ENCODE measurements at places on chromosomes 5 and 9.

DNA sequence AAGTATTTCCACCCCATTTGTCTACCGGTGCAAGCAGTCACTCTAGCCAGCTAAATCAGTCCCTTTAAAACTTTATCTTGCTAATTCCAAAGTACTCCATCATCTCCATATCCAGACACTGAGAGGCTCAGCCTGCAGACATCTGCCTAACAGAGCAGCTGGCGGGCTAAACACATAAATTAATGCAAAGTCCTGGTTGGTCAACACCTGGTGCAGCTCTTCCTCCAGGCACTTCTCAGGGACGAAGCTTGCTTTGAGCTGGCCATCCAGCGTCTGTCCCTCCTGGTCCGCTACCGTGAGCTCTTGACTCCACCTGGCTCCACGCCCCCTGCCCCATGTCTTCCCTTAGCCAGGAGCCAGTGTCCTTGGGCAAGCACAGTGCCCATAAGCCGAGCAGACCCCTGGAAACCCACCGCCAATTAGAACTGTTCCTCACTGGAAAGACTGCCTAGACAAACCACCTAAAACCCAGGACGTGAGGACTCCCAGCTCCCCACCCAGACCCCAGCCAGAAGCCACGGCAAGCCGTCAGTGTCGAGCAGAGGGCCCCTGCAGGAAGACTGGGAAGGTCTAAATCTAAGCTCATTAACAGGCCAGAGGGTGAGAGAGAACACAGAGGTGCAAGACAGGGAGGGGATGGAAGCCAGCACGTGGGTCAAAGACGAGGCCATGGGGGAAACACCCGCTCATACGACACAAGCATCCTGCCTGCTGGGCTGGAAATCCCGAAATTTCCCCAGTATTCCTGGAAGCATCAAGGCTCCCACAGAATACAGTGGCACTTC is 120.0 kb downstream of the COL23A1 start:
- no peak for DNase-seq

DNA sequence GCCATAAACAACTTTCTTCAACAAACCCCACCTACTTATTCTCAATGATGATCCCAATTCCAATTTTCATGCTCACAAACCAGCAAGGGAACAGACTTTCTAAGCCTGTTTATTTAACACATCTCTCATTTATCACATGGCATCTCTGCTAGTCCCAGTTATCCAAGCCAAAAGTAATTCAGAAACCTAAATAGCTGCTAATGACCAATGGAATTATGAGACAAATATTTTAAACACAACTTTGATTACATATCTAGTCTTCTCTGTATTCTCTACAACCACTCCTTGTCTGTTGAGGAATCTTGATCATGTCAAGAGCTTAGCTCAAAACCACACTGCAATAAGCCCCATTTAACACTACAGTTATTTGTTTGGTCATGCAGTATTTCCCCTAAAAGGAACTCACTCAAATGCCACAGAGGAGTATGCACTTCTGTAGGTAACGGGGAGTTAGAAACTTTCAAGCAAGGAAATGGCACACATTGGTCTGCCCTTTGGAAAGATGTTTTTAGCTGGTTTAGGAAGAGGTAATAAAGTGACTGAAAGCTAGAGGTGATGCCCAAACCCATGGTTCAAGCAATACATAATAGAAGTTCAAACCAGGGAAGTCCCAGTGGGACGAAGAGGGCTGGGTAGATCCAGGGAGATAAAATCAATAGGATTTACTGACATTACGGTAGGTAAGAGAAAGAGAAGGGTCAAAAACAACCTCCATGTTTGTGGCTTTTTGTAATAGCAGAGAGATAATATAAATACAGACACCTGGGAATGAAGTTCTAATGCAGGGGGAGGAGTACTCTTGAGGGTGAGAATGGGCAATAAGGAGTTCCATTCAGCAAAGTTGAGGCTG is 42.1 kb upstream of the HTR4 start:
- DNase-seq, result no peak

- DNase-seq, result no peak
Observed at GRCh38 chr5:35408146-35408545, 177.9 kb upstream of the PRLR start.

GRCh38 chr5:44860267-44860666 is 51.5 kb downstream of the MRPS30 start:
- DNase-seq, result no peak

DNA sequence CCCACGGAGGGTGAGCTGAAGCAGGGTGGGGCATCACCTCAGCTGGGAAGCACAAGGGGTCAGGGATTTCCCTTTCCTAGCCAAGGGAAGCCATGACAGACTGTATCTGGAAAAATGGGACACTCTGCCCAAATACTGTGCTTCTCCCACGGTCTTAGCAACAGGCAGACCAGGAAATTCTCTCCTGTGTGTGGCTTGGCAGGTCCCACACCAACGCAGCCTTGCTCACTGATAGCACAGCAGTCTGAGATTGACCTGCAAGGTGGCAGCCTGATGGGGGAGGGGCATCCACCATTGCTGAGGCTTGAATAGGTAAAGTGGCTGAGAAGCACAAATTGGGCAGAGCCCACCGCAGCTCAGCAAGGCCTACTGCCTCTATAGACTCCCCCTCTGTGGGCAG is 23.2 kb downstream of the RAB3C start:
- no peak for DNase-seq

- no peak for DNase-seq
Observed at GRCh38 chr5:15431923-15432322, 68.1 kb upstream of the FBXL7 start.

DNA sequence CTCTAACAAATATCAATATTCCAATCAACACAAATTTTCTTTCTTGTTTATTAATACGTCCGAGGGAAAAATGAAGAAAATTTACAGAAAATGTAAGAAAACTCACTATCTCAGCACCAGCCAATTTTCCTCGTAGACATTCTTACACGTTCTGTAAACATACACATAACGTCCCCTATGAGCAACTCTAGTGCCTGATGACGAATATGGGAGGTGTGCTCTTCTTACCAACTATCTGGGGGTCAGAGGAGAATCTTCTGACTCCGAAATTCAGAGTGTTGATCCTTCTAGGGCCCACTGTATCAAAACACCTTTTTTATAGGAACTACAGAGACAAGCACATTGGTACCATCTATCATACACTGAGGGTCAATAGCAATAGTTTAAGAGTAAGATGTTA is 198.7 kb downstream of the GAPVD1 start:
- no peak for DNase-seq

GRCh38 chr9:114384836-114385396 is 2.9 kb downstream of the AKNA start:
- DNase-seq, result no peak

- DNase-seq, result no peak
Observed at GRCh38 chr5:123125962-123126732, 37.1 kb downstream of the PRDM6 start.

DNA sequence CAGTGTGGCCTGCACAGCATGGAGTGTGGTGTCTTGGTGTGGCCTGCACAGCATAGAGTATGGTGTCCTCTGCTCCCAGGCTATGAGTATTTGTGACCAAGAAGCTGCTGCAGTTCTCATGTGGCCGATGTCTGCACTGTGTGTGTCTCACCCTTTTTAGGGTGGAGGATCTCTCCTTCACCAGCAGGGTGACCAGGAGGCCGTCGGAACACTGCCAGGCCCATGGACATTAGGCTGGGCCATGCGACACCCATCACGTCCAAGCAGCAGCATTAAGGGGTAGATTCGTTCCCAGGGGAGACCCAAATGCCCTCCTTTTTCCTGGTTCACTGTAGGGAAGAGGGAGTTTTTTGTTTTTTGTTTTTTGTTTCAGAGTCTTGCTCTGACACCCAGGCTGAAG is 115.3 kb upstream of the SPIN1 start:
- DNase-seq, result no peak

DNA sequence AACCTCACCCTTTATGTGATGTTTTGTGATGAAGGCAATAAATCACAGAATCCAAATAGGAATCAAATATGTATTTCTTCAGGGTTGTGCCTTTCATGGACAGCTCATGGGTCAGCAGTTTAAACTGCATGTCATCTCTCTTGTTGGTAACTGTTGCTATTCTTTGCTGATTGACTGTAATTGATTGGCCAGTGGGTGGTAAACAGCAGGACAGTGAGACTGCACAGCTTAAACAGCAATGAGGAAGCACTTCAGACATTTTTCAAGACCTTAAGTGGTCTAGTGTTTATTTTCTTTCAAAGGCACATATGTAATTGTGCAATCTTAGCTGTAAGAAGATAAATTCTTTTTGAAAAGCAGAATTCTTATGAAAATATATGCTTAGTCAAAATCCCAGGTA is 260.5 kb downstream of the COX7C start:
- peak; percentile 52 for DNase-seq

DNA sequence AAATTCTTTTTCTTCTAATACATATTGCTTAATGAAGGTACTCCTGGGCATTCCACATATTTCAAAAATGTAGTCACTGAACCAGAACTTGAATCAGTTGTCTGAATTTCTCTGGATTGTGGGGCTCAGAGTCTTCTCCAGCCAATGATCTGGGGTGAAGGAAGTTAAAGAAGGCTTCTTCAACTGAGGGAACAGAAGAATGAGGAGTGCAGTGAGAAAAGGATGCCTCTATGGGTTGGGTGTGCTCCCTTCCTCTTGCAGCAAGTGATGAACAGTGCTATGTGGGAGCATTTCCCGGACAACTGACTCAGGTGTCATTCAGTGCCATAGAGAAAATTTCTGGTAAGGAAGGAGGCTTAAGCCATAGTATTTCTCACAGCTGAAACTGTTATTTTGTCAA is 7.9 kb downstream of the LNPEP start:
- no peak for DNase-seq

- no peak for DNase-seq
Observed at GRCh38 chr5:105131045-105131444, 1568.5 kb upstream of the NUDT12 start.

GRCh38 chr5:134148986-134149539 is 27.7 kb downstream of the SKP1 start:
- no peak for DNase-seq

DNA sequence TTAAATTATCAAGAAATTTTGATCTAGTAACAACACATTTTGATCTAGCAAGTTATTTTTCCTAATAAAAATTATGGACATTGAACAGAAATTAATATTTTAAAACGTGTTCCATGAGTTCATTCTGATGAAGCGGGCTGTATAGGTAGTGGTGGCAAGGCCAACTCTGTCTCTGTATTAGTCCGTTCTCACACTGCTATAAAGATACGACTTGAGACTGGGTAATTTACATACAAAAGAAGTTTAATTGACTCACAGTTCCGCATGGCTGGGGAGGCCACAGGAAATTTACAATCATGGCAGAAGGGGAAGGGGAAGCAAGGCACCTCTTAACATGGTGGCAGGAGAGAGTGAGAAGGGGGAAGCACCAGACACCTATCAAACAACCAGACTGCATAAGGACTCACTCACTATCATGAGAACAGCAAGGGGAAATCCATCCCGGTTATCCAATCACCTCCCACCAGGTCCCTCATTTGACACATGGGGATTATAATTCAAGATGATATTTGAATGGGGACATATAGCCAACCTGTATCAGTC is 61.2 kb downstream of the TMEM232 start:
- DNase-seq, result no peak

- DNase-seq, result peak; percentile 28
Observed at GRCh38 chr5:143659599-143660238, 152.2 kb upstream of the HMHB1 start.

GRCh38 chr5:174459071-174459702 is 265.2 kb upstream of the MSX2 start:
- no peak for DNase-seq

DNA sequence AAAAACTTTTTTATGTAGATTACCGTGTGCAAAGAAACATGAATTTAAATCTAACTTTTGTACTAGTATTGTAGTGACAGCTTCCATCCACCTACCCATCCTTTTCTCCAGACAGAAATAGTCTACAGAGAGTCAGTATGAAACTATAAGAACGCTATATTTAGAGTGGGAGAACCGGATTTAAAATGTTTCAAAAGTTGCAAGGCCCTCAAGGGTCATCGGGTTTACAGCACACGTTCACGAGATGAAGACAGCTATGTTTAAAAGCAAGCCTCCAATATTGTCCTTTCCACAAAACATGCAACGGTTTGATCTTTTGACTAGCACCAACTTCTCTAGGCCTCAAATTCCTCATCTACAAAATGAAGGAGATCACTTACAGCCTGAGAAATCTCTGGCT is 139.9 kb downstream of the LPAR1 start:
- DNase-seq, result no peak

DNA sequence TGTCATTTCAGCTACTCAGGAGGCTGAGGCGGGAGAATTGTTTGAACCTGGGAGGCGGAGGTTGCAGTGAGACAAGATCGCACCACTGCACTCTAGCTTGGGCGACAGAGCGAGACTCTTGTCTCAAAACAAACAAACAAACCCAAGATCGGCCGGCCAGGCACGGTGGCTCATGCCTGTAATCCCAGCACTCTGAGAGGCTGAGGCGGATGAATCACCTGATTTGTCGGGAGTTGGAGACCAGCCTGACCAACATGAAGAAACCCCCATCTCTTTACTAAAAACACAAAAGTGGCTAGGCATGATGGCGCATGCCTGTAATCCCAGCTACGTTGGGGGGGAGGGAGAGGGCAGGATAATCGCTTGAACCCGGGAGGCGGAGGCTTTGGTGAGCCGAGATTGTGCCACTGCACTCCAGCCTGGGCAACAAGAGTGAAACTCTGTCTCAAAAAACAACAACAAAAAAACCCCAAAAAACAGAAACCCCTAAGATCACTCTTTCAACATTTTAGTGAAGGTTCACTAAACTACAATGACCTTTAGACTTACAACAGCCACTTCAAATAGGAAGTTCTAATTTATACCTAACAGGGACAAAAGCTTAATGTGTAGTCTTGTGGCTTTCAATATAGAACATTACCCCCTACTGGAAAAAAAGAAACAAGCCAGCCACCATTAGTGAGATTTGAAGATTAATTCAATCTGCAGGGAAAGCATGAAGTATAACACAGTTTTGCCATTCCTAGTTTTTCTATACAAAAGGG is 7.0 kb downstream of the HSPA9 start:
- DNase-seq, result no peak

- no peak for DNase-seq
Observed at GRCh38 chr5:18977880-18978279, 1010.1 kb downstream of the CDH18 start.

DNA sequence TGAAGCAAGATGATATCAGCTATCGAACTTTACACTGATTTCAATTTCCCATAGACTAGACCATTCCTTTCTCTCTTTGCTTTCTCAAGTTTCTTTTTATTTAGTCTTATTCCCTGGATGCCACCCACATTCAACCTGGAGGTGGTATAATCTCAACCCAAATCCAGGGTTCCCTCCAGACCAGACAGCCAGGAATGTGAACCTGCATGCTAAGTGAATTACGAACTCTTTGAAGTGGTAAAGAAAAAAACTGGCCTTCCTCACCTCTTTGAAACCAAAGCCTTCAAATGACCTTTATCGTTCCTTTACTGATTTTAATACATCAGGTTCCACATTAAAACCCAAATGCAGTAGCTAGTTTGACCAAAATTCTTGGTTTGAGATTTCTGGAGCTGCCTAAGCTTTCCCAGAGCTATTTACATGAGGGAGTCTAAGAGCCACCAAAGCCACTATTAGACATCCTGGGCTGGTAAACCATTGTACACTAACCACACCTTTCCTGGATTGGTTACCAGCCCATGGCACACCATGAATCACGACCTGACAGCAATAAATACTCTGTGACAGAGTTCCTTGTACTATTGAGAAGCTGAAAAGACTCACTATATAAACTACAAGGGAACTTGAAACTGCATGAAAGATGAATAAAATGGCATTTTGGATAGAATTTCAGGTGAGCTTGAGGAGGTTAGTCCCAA is 323.7 kb downstream of the ADAMTS6 start:
- no peak for DNase-seq

- DNase-seq, result no peak
Observed at GRCh38 chr5:2003690-2004365, 121.1 kb upstream of the IRX4 start.

- DNase-seq, result no peak
Observed at GRCh38 chr9:111094433-111094924, 56.2 kb upstream of the LPAR1 start.
